Right forelimb (tissue), 1 donor: ENCODE measurements at places on chromosomes 11 and 22.

DNA sequence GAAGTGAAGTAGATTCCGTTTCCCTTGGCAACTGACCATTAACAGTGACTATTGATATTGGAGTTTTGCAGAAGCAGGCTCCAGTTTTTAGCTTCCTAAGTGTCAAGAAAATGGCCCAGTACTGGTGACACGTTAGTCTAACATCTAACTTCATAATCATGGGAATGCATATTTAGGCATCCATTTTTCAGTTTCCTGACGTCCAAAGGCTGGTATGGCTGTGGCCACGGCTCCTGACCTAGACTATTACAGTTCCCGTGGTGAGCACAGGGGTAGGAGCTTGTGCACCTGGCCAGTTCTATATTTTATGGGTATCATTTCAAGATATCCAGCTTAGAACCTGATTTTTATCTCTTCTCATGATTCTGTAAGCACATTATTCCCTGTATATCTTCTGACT lies 323.8 kb downstream of the GUCY1A2 start:
- DNase-seq: no peak

GRCh38 chr22:48825802-48826520 lies 1001.7 kb downstream of the BRD1 start:
- DNase-seq: no peak

DNA sequence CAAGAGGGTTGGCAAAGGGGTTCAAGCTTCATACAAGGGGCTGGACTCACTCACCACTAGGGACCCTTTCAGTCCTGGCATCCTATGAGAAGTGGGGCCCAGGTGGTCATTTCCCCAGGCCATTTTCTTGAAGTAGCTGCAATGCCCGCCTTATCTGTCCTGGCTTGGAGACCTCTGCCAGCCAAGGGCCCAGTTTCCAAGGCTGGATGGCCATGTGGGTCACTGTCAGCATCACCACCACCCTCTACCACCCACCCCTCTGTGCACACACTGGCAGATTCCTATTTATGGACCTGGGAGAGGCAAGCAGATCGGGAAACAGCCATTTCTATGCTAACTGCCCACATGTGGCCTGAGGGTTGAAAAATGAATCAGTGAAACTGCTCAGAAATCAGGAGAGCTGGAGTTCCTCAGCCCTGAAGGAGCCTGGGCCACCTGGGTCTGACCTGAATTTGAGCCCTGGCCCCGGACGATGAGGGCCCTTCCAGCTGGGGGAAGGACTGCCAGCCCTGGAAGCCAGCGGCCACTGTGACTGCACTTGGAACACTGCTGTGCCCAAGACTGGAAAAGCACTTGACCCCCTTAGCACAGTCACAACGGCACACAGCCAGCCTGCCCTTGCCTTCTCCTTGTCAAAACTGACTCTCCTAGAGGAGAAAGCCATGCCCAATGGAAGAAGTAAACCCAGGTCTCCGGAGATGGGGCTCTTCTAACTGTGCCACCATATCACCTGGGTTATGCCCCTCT lies 442.2 kb downstream of the BUD13 start:
- no peak for DNase-seq

- DNase-seq: no peak
Observed at GRCh38 chr11:79541466-79541865, 100.6 kb upstream of the TENM4 start.

DNA sequence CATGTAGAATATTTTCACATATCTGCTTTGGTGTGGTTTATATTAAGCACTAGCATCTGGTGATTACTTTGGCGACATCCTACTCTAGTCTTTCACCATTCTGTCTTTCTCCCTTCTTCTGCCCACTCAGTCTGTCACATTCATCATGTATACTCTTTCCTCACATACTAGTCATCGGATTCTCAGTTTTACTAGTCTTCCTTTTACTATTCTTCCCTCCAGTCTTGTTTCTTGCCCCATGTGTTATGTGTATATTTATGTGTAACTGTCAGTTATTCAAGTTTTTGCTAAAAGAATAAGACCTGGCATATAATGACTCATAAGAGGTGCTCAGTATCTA lies 4.6 kb upstream of the DIXDC1 start:
- no peak for DNase-seq

DNA sequence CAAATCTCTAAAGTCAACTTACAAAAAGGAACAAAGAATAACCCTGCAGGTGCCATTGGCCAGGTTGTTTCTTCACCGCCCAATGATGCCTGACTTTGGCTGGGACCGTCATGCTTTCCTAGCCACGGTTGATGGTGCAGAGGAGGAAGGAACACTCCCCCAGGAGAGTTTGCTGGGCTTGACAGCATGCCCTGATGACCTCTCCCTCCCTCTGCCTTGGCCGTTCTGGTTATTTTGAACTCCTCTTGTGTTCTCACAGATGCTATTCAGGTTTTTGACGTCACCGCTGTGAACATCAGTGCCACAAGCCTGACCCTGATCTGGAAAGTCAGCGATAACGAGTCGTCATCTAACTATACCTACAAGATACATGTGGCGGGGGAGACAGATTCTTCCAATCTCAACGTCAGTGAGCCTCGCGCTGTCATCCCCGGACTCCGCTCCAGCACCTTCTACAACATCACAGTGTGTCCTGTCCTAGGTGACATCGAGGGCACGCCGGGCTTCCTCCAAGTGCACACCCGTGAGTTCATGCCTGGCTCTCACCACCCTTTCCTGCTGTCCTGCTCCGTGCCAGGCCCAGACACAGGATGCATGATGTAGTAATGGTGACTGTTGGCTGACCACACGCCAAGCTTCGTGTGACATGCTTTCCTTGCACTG lies 89.0 kb upstream of the OR4B1 start:
- no peak for DNase-seq

DNA sequence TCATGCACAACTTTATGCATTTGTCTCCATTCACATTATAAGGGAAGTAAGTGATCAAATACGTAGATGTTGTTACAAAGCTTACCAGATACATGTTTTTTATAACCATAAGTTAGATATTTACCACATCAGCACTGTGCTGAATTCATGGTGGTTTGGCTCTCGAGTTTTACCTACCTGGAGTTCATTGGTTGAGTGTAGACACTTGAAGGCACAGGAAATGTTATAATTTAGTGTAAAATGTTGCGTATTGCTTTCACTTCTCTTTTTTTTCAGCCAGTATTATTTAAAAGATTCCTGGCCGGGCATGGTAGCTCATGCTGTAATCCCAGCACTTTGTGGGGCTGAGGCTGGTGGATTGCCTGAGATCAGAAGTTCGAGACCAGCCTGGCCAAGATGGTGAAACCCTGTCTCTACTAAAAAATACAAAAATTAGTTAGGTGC lies 53.1 kb upstream of the GRK2 start:
- no peak for DNase-seq

DNA sequence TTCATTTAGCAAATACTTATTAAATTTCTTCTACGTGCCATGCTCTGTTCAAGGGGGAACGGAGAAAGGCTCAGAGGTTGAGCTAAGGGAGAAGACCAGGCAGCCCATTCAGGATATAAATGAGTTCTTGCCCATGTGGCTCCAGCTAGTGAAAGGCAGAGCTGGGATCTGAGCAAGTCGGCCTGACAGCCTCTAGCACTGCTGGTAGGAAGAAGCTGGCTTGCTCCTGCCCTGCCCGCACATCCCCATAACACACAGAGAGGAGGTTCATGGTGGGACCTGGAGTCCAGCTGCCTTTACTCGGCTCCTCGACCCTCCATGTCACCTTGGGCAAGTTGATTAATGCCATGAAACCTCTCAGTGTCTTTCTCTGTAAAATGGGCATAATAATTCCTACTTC lies 2.0 kb downstream of the SLC15A3 start:
- DNase-seq: no peak

DNA sequence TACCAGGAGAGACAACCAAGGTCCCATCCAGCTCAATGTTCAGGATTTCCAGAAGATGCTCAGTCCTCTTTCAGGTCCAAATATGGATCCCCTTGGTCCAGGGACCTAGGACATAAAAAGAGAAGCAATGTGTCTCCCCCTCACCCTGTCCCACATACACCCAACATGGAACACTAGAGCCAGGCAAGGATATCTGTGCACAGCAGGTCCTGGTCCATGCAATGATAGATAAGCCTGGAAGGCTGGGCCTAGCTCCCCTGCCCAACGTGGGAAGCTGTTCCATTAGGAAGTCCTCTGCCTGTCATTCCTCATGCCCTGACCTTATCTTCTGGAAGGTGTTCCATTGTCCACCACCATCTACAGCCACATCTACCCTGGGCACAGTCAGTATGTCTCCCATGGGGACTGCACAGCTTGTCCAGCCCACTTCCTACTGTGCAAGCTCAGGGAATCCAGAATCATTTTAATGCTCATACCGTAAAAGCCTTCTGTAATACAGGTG lies 1434.8 kb downstream of the TBC1D22A start:
- DNase-seq: no peak

GRCh38 chr11:92907671-92908070 lies 61.8 kb upstream of the MTNR1B start:
- DNase-seq: no peak

- no peak for DNase-seq
Observed at GRCh38 chr22:26617271-26618199, at the start of gene CRYBB1. Gene CRYBB1 (minus strand): TSS chr22:26618027. CDS start chr22:26616319, 1,708 bp downstream.

DNA sequence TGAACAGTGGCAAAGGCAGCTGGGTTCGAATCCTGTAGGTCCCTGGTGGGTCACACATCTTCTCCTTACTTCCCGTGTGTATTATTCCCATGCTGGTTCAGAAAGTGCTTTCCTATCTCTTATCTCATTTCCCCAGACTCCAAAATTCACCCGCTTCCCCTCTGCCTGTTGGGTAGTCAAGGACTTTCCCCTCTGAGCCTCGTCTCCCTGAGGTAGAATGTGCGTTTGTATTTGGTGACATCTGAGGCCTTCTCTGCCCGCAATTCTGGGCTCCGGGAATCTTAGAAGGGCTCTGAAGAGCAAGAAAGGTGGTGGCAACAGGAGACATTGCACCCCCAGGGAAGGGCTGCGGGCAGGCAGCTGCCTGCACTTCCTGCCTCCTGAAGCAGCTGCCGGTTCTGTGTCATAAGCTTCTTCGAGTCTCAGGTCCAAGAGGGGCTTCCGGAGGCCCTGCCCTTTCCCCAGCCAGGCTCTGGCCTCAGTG lies 5.9 kb downstream of the LRRC32 start:
- no peak for DNase-seq

DNA sequence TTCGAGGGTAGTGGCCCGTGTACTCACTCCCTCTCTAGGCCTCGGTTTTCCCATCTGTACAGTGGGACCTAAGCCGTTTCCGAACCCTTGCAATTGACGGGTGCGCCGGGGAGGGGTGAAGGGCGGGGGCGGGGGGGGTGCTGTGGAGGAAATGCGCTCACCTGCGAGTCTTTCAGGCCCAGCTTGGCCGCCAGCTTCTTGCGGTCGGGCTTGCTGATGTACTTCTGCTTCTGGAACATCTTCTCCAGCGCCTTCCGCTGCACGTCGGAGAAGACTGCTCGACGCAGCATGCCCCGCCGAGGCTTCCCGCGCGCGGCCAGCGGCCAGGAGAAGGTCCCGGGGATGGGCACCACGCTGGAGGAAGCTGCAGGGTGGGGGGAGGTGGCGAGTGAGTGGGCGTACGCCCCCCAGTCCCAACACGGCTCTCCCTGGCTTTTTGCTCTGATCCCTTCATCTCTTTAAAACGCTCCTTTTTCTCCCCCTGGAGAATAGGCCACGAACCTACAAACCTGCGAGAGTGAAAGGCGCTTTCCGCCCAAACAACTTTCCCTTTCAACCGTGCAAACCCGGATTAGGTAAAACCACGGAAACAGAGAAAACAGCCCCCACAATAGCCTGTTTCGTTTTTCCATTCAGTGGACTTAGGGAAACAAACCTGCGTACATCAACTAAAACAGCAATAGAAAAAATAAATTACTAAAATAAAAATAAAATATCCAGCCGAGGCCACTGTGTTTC lies 3.2 kb downstream of the DBX1 start:
- no peak for DNase-seq

GRCh38 chr11:124085583-124085982 lies 29.7 kb upstream of the VWA5A start:
- DNase-seq: no peak

GRCh38 chr11:94401773-94402265 lies 600 bp upstream of the GPR83 start:
- DNase-seq: no peak

DNA sequence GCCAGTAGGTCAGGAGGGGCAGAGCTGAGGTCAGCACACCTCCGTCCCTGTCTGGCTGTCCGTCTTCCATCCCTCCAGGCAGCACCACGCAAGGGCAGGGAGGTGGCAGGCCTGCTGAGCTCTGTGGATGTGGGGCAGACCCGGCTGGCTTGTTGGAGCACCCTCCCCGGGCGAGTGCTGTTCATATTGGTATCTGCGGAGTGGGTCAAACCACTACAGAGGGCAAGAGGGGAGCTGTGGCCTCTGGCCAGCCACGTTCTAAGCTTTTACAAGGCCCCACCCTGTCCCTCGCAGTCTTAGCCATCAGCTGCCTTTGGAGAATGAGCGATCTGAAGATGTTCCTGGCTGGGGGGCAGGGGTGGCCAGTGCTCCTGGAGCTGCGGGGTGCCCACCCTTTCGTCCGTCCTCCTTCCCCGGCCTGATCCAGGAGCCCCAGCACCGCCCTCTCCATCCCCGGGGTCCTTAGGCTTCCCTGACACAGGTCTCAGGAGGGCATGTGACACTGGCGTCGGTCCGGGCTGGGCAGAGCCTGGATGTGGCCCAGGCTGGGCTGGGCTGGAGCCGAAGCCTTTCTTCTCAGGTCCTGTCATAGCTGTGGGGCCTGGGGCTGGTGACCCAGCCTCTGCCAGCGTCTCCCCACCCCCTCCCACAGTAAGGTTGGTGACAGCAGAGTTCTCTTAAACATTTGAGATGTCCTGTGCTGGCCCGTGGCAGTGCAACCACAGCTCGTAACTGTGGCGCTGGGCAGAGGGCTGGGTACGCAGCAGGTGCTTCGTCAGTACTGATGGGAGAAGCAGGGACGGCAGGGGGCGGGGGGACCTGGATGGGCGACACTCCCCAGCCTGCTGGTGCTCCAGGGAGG lies 31.7 kb upstream of the GRAMD4 start:
- DNase-seq: no peak

DNA sequence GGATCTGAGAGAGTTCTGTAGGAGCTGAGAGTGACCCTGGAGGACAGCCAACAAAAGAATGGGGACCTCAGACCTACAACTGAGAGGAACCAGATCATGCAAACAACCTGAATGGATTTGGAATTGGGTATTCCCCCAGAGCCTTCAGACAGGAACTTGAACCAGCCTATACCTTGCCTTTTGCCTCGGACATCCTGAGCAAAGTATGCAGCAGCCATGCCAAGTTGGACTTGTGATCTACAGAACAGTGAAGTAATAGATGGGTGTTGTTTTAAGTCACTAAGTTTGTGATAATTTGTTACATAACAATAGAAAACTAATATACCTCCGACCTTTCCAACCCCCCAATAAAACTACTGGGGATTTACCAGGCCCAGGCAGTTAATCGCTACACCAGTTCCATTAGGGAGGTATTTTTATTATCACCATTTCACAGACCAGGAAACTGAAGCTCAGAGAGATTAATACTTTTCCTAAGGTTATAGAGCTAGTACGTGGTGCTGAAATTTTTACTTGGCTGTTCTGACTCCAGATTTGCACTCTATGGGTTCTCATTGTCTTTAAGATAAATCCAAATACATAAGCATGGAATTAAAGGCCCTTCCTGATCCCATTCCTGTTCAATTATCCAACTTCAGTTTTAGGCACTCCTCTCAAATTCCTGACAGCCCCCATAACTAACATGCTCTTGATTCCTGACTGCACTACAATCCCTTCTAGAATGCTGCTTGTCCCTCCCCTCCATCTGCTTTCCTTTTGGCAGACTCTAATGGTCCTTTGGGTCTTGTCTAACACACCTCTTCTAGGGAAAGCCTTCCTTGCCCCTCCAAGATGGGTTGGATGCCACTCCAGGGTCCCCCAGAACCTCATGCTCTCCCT lies 1.7 kb upstream of the RASSF10 start:
- DNase-seq: no peak
